CD4-positive, alpha-beta T cell treated with Interleukin-2 at 100 ng/mL for 4 hours (primary cell): ENCODE measurements at places on chromosomes 11 and 22.
A peak's percentile ranks its signal among the peaks of the same experiment; 100 is the strongest.

- no peak for DNase-seq
Measured at GRCh38 chr11:23112987-23113886, 253.0 kb upstream of the CCDC179 start.

- DNase-seq = no peak
Measured at GRCh38 chr11:1303126-1303821, 6.2 kb downstream of the TOLLIP start.

GRCh38 chr22:27416511-27417420, 384.8 kb downstream of the MN1 start:
- DNase-seq = no peak

- no peak for DNase-seq
Measured at GRCh38 chr11:96538104-96538503, 148.3 kb downstream of the JRKL start.

- no peak for DNase-seq
Measured at GRCh38 chr11:115379528-115379927, 124.7 kb downstream of the CADM1 start.

DNA sequence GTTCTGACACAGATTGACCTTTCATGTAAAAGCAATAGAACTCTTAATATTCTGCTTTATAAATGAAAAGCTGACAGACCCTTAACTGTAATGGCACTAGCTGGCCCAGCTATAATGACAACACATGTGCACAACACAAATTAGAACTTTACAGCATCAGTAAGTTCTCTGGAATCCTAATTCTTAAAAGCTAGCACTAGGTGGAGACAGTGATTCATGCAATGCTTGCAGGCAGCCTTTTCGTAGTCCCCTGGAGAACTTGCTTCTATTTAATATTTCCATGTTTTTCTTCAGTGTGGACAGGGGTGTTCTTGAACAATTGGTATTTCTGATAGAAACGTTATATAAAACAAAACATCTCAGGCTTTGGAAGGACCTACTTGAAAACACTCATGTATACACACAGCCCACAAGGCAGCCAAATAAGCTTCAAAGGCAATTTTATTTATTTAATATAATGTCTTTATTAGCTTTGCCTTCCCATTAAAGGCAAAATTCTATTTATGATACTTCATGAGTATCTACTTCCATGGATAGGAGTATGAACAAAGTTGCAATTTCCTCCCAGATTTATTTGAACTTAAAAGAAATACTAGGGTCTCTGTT, 374.3 kb upstream of the MPPED2 start:
- no peak for DNase-seq

- DNase-seq = no peak
Measured at GRCh38 chr11:33013755-33014154, 1.9 kb upstream of the DEPDC7 start.

DNA sequence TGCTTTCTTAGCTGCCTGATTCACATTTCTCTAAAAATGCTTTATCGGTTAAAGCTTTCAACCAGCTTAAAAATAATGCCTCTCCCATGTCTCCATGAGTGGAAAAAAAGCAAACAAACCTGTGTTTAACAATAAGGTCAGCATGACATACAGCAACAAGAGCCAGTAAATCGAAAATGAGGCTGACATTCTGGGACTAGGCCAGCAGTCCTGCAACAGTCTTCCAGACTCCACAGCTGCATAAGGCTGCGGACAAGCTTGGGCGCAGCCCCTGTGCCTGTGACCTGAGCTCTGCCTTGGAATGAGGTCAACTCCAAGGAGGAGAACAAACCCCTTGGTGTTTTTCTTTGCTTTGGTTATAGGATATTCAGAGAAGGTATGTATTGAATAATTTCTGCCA, 95.5 kb downstream of the PGR start:
- DNase-seq = no peak

DNA sequence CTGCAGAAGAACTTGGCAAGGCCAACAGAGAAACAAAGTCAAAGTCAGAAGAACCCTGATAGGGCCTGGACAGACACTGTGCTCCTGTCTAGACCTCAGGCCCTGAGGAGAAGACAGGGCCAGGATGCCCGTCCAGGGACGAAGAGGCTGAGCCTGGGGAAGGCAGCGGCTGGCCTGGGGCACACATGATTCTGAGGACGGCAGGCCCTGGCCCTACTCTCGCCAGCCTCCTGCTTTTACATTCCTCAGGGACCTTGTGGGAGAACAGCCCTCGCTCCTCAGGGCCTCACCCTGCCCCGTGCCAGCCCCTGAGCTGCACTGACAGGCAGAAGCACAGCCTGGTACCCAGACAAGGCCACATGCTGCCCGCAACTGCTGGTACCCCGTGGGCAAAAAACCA, 43.6 kb upstream of the TTLL12 start:
- no peak for DNase-seq

- no peak for DNase-seq
Measured at GRCh38 chr22:17580441-17581031, 17.2 kb downstream of the SLC25A18 start.

DNA sequence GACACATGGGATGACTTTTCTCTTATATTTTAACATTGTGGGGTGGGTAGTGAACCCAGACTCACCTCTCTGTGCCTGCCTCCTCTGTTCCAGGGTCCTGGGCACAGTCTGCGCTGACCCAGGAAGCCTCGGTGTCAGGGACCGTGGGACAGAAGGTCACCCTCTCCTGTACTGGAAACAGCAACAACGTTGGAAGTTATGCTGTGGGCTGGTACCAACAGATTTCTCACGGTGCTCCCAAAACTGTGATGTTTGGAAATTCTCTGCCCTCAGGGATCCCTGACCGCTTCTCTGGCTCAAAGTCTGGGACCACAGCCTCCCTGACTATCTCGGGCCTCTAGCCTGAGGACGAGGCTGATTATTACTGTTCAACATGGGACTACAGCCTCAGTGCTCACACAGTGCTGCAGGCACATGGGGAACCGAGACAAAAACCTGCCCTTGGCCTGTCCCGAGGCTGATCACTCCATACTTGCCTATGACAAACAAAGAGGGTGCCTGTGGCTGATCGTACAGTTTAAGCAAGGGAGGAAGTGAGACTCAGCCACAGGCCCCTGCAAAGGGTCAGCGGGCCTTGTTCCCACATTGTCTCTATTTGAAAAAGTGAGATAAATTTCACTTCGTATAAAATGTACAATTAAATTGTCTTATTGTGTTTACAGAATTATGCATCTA, 43.7 kb upstream of the TOP3B start:
- DNase-seq = no peak

GRCh38 chr11:106461839-106462545, 384.5 kb downstream of the AASDHPPT start:
- no peak for DNase-seq

DNA sequence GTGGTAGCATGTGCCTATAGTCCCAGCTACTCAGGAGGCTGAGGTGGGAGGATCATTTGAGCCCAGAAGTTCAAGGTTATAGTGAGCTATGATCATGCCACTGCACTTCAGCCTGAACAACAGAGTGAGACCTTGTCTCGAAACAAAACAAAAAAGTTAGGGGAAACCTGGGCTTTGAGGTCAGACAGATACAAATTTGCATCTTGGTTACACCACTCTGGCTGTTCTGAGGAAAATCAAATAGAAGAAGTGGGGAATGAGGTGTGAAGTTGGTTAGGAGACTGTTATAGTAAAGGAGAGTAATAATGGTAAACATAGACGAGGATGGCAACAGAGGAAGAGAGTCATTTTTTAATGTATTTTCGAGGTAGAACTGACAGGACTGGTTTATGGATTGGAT, 62.6 kb downstream of the PPME1 start:
- no peak for DNase-seq

GRCh38 chr22:40256516-40256915, 78.8 kb downstream of the TNRC6B start:
- no peak for DNase-seq

DNA sequence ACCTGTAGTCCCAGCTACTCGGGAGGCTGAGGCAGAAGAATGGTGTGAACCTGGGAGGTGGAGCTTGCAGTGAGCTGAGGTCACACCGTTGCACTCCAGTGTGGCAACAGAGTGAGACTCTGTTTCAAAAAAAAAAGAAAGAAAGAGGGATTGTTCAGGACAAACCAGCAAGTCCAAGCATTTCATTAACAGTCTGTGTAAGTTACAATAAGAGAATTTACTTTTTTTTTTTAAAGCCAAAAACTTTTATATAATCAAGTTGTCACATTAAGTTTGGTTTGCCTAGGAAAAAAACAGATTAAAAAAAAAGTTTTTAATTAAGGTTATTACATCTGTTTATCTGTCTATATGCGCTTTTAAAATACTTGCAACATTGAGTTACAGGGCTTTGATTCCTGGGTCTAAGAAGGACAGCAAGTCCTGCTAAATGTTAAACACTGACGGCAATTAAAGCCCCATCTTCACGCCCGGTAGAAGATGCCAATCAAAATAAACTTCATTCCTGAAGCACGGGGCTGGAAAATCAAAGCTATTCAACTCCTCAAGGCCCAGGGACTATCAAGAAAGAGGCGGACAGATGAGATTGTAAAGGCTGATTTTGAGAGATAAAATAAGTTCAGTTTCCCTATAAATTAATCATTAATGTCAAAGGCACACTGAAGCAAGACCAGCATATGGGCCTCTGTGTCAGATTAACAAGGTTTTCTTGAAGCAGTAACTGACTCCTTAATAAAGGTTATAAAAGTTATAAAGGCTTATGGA, 10.7 kb downstream of the TMEM138 start:
- no peak for DNase-seq

GRCh38 chr11:66316849-66317251, at the start of gene CD248:
TSS of gene CD248 (minus strand) at chr11:66317044. CDS start at chr11:66317027, 17 bp downstream.
- no peak for DNase-seq

DNA sequence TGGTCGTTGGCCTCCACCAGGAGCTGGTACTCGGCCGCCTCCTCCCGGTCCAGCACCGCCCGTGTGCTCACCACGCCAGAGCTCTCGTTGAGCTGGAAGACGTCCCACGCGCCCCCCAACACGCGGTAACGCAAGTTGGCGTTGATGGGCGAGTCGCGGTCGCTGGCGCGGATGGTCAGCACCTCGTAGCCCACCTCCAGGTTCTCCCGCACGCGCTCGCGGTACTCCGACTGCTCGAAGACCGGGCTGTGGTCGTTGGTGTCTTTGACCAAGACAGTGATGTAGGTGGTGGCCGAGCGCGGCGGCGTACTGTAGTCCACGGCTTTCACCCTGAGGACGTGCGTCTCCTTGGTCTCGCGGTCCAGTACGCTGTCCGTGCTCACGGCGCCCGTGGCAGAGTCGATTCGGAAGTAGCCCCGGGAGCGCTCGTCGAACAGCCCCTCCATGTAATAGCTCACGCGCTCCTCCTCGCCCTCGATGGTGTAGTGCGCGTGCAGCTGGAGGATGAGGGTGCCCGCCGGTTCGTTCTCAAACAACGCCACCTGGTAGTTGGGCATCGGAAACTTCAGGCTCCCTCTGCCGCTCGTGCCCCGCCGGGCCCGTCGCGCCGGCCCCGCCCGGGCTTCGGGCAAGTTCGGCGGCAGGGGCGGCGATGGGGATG, 1.4 kb downstream of the CELSR1 start:
- no peak for DNase-seq

GRCh38 chr11:62602141-62603071, 741 bp upstream of the MTA2 start:
- no peak for DNase-seq

DNA sequence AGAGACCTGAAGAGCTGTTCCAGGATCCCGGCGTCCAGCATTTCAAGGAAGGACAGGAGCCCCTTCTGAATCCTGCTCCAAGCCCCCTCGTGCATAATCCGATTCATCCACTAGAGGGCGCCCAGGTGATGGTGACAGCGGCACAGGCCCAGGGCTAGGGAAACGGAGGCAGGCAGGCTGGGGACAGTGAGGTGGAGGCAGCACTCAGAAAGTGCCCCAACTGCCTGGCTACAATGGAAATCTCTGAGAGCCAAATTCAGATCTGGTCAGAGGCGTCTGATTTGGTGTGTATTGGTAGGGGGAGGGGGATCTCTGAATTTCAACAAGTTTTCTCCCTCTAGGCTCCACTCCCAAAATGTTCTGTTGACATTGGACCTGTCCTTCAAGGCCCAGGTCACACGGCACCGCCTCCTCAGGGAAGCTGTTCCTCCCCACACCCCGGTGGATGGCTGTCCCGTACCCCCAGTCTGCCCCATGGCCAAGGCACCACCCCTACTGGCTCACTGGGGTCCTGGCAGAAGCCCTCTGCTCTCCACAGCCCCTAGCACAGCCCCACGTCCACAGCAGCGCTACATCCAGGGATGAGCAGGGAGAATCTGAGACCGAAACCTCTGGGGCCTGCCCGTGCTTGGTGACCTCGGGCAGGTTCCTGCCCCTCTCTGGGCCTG, 142.9 kb downstream of the CRYBB2 start:
- peak; percentile 64 for DNase-seq

DNA sequence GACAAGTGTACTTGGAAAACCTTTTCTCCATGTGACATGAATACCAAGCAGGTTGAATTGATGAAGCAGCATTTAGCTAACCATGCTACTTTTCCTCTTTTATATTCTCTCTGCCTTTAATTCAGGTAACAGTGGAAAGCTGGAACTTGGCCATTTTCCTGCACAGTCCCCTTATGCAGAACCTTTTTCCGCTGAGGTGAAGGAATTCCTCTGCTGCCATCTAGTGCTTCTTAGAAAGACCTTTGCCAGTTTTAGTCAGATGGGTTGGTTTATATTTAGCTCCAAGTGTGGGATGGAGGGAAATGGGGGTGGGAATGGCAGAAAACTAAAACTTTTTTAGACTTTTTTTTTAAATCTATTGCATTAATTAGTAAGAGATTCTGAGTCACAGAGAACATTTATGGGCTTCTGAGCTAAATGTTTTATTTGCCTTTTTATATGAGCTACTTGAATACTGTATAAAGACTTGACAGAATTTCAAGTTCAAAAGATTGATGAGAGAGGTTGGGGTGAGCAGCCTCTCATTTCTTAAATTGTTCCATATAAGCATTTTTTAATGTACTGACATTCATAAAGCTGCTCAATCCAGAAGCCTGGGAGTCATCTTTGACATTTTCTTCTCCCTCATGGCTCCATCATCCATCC, 153.9 kb upstream of the ZC3H12C start:
- no peak for DNase-seq

- DNase-seq = peak; percentile 47
Measured at GRCh38 chr11:66883016-66883965, 26.4 kb downstream of the LRFN4 start.

DNA sequence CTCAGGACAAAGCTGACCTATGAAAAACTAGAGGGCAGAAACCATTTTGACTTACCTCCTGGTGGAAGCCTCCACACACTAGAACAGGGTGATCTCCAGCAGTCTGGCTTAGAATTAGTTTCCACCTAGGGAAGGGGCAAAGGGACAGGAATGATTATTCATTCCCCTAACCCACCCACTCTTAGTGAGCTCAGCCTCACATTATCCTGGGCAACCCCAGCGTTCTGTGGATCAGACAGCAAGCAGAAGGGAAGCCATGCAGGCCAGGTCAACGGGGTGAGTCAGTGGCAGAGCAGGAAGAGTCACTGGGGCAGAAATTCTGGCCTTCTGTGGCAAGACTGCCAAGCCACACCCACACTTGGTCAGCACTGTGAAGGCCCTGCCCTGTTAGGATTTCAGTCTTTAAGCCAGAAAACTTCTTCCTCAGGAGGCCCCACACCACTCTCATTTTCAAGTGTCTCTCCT, 10.5 kb downstream of the NUMA1 start:
- DNase-seq = no peak

DNA sequence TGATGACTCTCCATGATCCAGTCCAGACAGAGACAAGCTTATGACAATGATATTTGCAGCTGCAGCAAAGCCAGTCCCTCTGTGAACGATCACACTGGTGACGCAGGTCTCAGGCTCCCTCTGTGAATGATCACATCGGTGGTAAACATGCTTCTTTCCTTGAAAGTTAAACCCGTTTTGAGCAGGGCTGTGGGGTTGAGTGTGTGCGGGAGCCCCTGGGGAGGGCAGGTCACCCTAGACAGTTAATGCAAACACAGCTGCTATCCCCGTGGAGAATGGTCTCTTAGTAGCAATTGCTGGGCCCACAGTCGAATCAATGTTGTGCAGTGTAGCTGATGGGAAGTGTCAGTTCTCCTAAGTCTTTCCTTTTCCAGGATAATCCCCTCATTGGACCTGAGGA, 71.0 kb upstream of the KIRREL3 start:
- DNase-seq = no peak
